Activated naive CD4-positive, alpha-beta T cell treated with anti-CD3 and anti-CD28 coated beads, Interleukin-2, amount 50 U/mL, for 16 hours (primary cell): ENCODE measurements at places on chromosomes 13 and 19.

DNA sequence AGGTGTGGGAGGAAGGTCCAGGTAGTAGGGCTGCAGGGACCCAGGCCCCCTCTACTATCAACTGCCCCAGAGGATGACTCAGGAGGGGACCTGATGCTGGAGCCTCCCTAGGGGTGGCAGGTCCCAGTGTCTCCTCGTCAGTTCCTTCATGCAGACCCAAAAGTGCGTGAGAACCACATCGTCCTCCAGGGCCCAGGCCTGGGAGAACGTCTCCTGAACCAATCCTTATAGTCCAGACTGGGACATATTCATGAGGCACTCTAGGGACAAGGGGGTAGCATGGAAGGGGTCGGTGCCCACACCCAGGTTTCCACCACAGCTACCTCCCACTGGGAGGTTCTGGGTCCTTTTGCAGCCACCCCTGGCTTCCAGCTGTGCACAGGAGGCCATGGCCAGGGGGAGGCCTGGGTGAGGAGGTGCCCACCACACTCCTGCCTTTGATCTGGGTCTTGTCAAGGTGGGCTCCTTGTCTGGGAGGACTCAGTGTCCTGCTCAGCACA lies 38.0 kb upstream of the TPM4 start:
- no peak for DNase-seq

GRCh38 chr13:27536361-27537101 lies 83.8 kb downstream of the LNX2 start:
- DNase-seq = no peak

- no peak for DNase-seq
Measured at GRCh38 chr13:42017264-42017663, 31.2 kb upstream of the DGKH start.

DNA sequence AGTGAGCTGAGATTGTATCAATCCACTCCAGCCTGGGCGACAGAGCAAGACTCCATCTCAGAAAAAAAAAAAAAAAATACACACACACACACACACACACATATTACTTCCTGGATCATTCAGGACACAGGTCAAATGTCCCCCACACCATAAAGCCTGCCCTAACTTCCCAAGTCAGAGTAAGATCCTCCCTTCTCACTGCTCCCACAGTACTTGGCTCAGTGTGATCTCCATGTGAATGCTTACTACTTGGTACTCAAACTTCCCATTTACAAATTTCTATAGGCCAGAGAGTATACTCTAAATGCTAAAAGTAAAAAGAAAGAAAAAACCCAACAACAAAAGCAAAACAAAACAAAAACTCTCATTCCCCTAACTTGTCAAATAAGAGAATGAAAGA lies 386.8 kb downstream of the SLITRK6 start:
- DNase-seq = no peak

- no peak for DNase-seq
Measured at GRCh38 chr13:98221234-98221633, 44.2 kb upstream of the RNF113B start.

GRCh38 chr13:46624821-46625220 lies 71.9 kb downstream of the LRCH1 start:
- DNase-seq = no peak

DNA sequence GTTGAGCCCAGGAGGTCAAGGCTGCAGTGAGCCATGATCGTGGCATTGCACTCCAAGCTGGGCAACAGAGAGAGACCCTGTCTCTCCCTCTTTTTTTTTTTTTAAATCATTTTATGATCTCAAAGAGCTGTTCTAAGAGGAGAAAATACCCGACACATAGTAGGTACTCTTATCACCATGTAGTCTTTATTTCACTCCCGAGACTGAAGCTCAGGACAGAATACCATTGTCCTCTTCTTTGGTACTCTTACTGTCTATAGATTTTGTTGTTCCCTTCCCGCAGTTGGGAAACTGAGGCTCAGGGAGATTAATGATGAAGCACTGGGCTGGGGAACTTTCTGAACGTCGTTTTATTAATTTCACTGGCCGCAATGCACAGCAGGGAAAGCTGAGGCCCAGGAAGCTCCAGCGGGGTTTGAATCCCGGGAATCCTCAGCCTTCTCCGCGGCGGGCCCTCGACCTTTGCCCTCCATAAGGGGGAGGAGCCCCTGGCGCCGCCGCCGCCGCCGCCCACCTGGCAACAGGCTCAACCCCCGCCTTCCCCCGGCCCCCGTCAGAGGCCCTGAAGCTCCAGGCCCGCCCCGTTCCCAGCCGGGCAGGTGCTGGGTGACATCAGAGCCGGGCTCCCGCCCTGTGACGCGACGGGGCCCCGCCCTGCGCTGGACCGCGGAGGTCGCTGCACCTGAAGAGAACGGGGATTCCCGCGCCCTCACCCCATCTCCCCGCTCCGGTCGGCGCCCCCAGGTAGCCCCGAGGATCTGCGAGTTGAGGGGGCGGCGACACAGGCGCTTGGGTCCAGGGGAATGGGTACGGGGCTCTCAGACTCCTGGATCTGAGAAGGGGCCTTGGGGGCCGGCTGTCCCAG lies 1.6 kb downstream of the MYH14 start:
- DNase-seq = peak; percentile 22

GRCh38 chr13:114244637-114245036 lies 9.9 kb downstream of the CDC16 start:
- DNase-seq = no peak

GRCh38 chr13:23898101-23898500 lies 799 bp upstream of the C1QTNF9B start:
- no peak for DNase-seq

GRCh38 chr13:23722726-23723453 lies 152.7 kb downstream of the TNFRSF19 start:
- DNase-seq = no peak

DNA sequence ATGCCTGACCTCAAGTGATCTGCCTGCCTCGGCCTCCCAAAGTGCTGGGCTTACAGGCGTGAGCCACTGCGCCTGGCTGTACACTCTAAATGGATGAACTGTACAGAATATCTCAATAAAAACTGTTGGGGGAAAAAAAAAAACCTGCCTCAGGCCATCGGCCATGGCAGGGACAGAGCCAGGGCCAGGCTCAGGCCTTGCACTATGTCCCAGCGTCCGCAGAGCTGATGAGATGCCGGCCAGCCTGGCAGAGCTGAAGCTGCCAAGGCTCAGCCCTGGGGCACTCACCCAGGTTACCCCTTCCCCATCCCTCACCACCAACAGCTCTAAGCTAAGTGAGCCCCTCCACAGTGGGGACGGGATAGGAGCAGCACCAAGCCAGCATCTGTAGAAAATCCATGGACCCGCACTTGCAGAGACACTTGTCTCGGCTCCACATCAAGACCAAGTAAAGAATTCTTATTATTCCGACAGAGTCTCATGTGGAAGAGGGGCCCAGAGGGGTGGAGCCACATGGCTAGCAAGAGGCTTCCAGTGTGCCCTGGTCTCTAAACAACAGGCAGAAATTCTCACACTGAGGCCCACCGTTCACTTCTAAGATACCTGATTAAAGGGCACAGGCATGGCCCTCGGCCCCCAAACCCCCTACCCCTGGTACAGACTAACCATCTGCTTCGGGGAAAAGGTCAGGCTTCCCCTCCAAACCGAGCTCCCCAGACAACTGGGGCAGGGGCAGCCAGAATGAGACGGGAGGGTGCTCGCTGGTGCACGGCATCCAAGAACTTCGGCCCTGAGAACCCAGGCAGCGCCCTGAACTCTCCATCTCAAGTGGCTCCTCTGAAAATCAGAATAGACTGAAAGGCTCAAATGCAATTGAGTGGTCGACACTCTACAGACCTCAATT lies 5.8 kb downstream of the PPP6R1 start:
- no peak for DNase-seq

DNA sequence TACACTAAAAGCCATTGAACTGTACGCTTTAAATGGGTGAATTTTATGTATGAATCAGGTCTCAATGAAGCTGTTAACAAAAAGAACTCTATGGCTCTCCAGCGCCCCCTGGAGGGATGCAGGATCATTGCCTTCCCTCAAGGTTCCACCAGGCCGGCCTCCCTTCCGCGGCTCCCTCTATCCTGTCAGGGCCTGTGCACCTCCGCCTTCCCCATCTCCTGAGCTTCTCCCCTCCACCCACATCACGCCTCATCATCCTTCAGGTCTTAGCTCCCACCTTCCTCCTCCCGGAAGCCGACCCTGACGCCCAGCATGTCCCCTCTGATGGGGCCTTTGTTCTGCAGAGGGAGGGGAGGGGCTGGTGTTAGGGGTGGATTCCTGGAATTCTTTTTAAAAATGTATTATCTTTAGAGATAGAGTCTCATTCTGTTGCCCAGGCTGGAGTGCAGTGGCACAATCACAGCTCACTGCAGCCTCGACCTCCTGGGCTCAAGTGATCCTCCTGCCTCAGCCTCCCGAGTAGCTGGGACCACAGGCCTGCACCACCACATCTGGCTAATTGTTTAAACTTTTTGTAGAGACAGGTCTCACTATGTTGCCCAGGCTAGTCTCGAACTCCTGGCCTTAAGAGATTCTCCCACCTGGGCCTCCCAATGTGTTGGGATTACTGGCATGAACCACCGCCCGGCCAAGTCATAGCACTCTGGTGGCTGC lies 27.7 kb downstream of the MEIS3 start:
- DNase-seq = peak; percentile 79

GRCh38 chr19:13092606-13093235 lies 9.9 kb downstream of the LYL1 start:
- DNase-seq = no peak

DNA sequence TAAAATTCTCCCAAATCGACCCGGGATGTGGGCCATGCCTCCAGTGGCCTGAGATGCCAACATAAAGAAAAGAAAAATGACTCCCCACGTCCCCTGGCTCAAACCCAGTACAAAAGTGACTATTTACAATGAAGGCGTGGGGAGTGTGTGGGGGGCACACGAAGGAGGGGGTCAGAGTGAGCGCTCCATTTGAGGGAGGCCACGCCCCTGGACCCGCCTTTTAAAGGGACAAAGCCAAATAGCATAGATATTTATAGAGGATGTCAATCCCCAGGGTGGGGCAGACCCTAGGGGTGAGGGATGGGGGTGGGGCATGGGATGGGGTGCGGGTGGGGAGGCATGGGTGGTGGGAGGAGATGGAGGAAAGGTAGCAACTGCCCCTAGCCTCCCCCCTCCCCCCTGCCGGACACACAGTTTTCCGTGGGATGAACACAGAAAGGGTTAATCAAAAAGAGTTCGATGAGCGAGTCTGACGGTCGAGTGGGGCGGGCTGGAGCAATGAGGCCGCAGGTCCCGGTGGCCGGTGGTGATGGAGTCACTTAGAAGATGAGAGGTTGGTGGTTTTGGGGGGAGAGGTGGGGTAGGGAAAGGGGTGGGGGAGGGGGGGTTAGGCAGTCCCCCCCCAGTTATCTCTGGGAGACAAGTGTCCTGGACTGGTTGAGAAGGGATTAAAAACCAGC lies 20.1 kb upstream of the NANOS2 start:
- no peak for DNase-seq

GRCh38 chr19:7010722-7011593 lies 10.3 kb downstream of the MBD3L2B start:
- DNase-seq = no peak

GRCh38 chr19:57466489-57466888 lies 9.5 kb upstream of the VN1R1 start:
- DNase-seq = no peak

GRCh38 chr13:59483501-59484145 lies 680.1 kb downstream of the DIAPH3 start:
- no peak for DNase-seq

GRCh38 chr13:106621833-106622232 lies 53.9 kb upstream of the ARGLU1 start:
- DNase-seq = no peak

DNA sequence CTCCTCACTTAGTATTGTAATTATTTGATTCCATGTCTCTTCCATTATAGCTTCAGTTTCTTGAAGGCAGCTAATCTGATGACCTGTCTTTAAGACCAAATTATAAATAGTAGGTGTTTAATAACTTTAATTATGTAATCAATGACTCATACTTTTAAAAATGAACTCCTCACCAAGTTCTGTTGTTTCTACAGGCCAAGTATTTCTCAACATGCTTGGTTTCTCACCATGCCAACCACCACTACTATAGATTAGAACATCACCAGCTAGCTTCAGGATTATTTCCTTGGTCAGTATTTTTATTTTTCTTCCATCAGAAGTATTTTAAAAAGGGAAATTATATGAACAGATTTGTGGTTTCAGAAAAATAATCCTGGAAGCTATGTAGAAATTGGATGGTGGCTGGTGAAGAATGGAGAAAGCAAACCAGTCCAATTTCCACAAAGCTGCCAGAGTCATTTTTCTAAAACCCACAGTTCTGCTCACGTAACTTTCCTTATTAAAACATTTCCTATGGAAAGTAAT lies 237.7 kb upstream of the DACH1 start:
- no peak for DNase-seq

GRCh38 chr13:111017755-111018459 lies 97.2 kb upstream of the ARHGEF7 start:
- DNase-seq = no peak

DNA sequence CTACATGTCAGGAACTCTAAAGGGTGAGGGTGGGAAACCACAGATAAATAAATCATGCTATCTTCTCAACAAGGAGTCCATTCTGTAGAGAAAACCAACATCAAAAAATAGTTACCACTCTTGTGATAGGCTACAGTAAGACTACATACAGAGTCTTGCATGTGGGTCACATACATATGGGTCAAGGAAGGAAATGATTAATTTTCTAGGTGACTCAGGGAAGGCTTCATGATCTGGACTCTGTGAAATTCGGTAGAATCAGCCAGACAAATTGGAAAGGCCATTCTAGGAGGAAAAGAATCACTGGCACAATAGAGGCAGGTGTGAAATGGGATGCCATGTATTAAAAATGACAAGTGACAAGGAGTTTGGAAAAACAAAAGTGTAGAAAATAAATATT lies 638.9 kb downstream of the LIG4 start:
- DNase-seq = no peak

GRCh38 chr13:112757759-112758086 lies 67.9 kb downstream of the ATP11A start:
- DNase-seq = no peak

DNA sequence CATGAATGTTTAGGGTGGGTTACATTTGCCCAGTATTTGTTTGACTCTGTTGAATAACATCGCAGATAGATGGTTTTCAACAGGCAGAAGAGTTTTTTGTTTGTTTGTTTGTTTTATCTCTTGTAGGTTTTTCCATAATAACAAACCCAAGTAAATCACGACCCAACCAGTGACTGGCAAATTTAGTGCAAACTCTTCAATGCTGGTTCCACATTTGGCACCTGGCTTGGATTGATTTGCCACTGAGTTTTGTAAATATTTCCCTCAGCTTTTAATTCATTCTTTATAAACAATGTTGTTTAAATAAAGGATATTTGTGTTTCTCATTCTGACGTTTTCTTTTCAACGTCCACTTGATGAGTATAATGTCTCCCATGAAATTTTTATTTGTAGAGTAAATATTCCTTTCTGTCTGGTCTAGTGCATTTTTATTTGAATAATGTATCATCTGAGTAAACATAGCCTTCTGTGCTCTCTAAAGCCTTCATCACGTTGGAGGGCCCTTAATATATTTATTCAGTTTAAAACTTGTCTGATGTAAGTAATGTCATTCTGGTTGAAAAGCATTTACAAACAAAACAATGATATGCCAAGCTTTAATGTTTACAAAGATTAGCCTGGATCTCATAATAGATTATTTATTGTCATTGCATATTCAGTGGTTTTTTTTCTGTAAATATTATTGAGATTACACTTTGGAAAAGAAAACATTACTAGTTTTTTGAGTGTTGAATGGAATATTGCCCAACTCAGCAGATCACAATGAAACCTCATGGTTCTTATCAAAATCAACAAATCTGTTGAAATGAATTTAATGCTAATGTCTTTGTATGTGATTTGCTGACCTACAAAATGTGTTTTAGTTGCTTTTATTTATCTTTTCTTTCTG lies 90.4 kb upstream of the PEG3 start:
- no peak for DNase-seq

GRCh38 chr13:110525328-110526319 lies 35.9 kb downstream of the RAB20 start:
- no peak for DNase-seq

- no peak for DNase-seq
Measured at GRCh38 chr13:110024645-110024980, 238.2 kb upstream of the IRS2 start.
